ENCODE measurements at places on chromosomes 2 and 18.

DNA sequence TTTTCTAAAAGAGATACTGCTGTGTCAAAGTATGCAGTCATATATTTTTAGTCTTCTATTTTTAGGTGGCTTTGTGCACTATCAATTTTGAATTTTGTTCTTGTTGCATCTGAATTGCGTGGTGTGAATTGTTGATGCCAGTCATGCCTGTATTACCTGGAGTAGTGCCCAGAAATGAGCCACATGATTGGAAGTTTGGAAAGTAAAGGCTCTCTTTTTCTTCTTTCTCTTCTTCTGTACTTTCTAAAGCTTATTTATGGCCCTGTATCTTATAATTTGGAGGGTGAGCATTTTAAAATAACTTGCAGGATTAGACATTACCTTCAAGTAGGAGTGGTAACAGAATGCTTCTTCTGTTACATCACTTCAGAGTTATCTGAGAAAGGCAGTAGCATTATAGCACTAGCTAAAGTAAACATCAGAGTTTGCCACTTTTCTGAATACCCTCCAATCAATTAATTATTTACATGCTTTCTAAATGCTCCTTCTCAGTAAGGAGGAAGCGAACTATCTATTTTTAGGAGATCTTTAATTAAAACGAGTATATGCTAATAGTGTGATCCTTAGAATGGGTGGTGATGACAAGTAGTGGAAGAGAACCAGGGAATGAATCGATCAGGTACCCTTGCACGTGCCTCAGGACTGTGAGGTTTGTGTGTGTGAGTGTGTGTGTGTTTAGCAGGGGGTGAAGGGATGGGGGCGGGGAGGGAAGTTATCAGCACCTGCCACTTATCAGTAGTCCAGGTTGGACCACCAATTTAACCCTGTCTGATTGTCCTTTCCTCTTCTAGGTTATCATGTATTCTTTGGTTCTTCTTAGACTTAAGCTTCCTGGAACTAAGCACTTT, 112.5 kb downstream of the MAP3K20 start:
- peak; percentile 10 for DNase-seq

GRCh38 chr2:138879931-138880330, 99.7 kb upstream of the NXPH2 start:
- DNase-seq, result no peak

DNA sequence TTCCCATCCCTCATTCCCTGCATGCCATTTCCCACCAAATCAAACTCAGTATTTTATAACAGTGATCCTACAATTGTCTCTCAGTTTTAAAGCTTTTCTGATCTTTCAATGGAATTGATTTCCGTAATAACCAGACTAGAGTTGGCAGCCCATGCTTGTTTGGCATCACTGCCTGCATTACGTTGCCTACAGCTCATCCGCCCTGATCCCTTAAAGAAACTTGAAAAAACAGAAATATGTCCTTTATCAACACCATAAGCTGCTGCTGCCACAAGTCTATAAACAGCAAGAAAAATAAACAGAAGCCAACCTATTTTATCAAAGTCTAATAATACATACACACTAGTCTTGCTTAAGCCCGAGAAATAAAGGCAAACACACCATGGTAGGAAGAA, 331.0 kb downstream of the METTL4 start:
- DNase-seq, result peak; percentile 44

GRCh38 chr2:102599486-102599885, 19.9 kb upstream of the SLC9A2 start:
- no peak for DNase-seq

DNA sequence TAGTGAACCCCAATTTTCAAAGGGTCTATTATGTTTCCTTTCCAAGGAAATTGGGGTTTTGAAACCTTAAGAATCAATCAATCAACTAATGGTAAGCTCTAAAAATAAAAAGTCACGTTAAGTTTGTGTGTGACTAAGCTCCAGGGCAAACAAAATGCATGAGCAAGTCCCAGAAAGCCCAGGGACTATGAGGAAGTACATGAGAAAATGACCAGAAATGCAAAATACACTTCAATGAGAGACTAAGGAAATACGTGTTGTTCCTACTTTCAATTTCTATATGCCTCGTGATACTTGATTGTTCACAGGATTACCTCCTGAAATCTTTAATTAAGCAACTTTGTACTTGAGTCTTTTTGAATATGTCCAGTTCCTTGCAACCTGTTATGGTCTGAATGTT, 684.4 kb upstream of the SYT4 start:
- DNase-seq, result no peak

GRCh38 chr18:44725300-44726058, 44.8 kb downstream of the SETBP1 start:
- DNase-seq, result peak; percentile 65

DNA sequence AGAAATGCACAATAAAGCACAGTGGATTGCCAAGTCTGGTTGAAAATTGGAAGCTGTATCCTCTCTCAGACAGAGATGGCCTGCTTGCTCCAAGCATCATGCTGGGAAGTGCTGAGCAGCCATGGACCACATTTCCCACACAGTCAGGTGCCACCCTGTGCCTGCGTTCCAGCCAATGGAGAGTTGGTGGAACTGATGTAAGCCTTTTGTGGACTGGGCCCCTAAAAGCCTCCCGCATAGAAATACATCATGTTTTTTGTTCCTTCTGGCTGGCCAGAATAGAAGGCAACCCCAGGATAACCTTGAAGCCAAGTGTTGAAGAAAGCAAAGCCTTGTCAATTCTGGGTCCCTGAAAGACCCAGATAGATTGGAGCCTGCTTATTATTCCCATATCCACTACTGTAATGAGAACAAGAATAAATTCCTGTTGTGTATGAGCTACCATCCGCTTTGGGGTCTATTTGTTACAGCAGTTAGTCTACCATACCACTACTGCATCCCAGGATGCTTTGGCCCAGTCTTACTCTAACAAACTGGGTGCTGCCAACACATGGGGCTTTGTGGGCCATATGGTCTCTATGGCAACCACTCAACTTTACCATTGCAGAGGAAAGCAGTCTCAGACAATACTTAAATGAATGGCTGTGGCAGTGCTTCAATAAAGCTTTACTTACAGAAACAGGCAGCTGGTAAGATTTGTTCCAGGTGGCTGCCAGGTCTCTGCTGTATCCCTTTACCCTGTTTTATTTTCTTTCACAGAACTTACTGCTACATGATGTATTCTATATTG, 65.4 kb downstream of the POLE4 start:
- no peak for DNase-seq

DNA sequence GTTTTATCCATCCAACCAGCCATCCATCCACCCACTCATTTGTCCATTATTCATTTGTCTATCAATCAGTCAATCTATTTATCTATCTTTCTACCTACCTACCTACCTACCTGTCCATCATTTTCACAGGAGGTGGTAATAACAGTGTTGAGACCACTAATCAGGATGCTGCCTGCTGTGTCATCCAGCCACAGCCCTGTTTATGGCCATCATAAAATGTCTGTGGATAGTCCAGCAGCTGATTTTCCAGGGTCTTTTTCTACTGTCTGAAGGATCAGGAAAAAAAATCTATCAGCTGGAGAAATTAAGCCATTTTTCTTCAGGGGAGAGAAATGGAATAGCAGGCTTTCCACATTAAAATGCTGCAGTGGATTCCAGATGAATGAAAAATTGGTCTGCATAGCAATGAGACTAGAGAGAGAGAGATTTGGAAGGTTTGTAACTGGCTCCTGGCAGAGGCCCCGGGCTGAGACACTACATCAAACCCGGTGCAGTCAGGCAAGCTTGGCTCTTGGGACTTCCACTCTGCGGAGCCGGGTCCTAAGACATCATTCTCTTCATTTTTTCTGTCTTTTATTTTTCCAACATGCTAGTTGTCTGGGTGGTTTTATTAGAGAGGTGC, 33.0 kb upstream of the BOD1L2 start:
- no peak for DNase-seq

GRCh38 chr2:24828238-24828996, 35.2 kb downstream of the CENPO start:
- no peak for DNase-seq

- DNase-seq, result no peak
Observed at GRCh38 chr2:42602876-42603219, 34.4 kb downstream of the MTA3 start.

GRCh38 chr2:136122661-136123060, 4.7 kb upstream of the CXCR4 start:
- DNase-seq, result no peak

DNA sequence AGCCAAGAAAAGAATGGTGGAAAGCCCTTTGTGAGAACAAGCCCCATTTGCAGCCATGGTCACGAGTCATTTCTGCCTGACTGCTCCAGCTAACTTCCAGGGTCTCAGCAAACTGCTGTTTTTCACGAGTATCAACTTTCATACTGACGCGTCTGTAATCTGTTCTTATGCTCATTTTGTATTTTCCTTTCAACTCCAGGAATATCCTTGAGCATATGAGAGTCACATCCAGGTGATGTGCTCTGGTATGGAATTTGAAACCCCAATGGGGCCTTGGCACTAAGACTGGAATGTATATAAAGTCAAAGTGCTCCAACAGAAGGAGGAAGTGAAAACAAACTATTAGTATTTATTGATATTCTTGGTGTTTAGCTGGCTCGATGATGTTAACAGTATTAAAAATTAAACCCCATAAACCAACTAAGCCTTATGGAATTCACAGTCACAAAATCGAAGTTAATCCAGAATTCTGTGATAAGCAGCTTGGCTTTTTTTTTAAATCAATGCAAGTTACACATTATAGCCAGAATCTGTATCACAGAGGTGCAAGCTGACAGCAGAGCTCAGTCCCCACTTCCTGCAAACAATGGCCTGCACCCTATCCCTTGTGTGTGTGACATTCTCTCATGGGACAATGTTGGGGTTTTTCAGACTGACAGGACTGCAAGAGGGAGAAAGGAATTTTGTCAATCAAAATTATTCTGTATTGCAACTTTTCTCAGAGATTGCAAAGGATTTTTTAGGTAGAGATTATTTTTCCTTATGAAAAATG, 26.1 kb downstream of the SLC14A1 start:
- no peak for DNase-seq

DNA sequence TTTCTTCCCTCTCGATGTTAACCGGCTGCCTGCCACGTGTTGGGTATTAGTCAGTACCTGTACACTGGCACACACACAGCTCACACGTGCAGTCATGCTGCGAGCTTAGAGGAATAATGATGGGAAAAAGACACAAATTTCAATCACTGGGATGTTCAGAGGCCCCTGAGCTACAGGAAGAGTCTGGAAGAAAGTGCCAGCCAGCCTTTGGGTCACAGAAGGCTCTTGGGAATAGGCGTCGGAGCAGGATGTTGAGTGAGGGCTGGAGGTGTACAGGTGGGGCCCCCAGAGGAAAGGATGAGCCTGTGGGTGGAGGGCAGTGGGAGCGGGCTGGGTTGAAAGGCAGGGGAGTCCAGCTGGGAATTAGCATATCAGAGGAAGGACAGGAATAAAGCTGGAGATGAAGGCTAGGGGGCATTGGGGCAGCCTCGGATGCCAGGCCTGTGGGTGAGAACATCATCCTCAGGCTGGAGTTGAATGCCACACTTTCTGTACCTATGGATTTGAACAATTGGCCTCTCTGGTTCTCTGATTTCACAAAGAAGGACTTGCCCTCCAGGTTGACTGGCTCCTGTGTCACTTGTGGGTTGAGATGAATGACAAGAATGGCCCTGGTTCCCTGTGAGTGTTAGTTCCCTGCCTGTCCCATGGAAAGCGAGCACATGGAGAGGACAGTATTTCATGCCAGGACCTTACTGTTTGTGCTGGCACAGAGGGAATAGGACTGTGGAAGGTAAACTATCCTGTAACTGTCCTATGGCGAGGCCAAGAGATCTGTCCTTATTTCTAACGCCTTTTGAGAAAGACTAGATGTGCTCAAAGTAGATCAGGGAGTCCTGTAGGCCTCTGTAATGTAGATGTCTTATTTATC, 40.6 kb downstream of the GREB1 start:
- no peak for DNase-seq

DNA sequence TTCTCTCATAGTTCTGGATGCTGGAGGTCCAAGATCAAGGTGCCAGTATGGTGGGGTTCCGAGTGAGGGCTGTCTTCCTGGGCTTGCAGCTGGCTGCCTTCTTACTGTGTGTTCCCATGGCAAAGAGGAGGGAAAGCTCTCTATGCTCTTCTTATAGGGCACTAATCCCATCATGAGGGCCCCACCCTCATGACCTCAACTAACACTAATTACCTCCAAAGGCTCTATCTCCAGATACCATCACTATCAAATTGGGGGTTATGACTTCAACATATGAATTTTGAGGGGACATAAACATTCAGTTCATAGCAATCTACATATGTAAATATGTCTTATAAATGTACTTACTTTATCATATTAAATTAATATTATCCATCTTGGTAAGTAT, 274.5 kb upstream of the SESTD1 start:
- no peak for DNase-seq

DNA sequence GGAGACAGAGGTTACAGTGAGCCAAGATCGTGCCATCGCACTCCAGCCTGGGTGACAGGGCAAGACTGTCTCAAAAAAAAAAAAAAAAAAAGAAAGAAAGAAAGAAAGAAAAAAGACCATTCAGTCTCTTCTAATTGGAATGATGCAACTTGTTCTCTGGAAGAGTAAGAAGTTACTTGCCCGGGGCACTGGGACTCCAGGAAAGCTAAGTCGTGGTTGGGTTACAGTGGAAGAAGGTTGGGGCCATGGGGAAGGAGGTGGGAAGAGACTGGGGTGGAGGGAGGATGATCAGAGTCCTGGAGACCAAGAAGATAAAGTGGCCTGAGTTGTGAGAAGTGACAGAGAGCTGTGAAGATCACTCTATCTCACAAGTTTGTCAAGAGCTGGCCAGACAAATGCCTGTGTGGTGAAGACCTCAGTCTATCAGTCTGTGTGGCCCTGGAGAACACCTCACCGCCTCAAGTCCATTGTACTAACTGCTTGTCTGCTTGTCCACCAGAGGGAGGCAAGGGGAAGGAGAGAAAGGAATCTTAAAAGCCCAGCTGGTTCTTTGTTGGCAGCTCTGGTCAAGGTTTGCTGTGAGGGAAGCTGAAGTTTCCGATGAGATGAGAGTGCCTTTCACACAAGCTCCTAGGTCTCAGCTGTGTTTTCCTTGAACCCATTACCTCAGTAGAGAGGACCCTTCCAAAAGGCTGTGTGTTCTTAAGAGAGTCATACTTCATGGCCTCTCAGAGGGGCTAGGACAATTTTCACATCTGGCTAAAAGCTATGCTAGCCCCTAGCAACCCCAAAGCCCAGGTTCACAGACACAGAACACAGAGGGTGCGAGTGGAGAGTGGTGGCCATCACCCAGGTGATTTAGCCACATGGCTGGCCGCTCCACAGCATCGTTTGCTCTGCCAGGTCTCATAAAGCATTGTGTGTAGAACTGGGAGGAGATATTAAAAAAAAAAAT, 72.0 kb upstream of the TMEM178A start:
- DNase-seq, result peak; percentile 77
